ENCODE measurements at places on chromosomes 1 and 21. TPM values are rescaled to one million over a fixed set of nuclear protein-coding genes. Genes with fewer than 3 reads are reported as not detected.

DNA sequence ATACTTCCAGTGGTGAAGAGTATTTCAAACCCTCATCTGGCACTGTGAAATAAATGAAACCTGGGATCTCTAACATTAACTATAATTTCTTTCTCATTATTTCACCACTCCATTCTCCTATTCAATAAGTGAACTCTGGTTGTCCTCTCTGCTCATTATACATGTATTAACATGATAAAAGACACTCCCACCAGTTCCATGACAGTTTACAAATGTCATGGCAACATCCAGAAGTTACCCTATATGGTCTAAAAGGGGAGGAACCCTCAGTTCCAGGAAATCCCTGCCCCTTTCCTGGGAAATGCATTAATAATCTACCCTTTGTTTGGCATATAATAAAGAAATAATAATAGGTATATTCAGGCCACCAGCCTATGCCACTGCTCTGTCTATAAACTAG lies 62.7 kb upstream of the BRINP3 start:
- no peak for DNase-seq
- H3K27me3 ChIP-seq: no peaks in the 10 kb centered on the region
- H3K4me3 ChIP-seq: no peak overlapping the region
- H3K36me3 ChIP-seq: no peaks in the 10 kb centered on the region

GRCh38 chr1:229340496-229340895 lies 2.4 kb downstream of the CCSAP start:
- peaks cover 6% of the 10 kb centered on the region for H3K36me3 ChIP-seq
- H3K27ac ChIP-seq: no peak overlapping the region
- peaks cover 6% of the 10 kb centered on the region for H3K27me3 ChIP-seq
- H3K4me1 ChIP-seq: peaks cover 45% of the 10 kb centered on the region

DNA sequence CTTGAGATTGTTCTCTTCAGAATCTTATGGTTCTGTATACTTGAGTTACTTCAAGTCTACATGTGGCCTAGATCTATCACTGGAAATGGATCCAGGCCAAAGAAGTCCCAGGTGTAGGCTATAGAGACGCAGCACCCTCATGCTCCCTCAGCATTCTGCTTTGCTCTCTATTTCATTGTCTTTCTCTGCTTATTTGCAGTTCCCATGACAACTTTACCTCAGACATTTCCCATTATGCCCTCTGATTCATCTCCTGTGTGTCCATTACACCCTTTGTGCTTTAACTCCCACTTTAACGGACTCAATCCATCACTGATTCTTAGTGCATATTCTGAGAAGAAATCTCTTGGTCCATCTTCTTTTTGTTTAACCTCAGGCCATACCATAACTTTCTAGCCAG lies 236.9 kb upstream of the NRIP1 start:
- no peaks in the 10 kb centered on the region for H3K27me3 ChIP-seq
- no peaks in the 10 kb centered on the region for H3K4me1 ChIP-seq
- H3K4me3 ChIP-seq: no peak overlapping the region
- no peak for DNase-seq
- H3K36me3 ChIP-seq: no peaks in the 10 kb centered on the region

- no peak overlapping the region for H3K27ac ChIP-seq
- H3K36me3 ChIP-seq: no peaks in the 10 kb centered on the region
- DNase-seq: peak; percentile 47
- H3K4me3 ChIP-seq: no peak overlapping the region
Measured at GRCh38 chr1:177567393-177567792, 396.6 kb downstream of the BRINP2 start.

GRCh38 chr1:27634985-27635367 lies at the start of gene FGR:
TSS of gene FGR (minus strand) at chr1:27635185. CDS start at chr1:27623916, 11,269 bp downstream.
- no peaks in the 10 kb centered on the region for H3K4me1 ChIP-seq
- peaks cover 10% of the 10 kb centered on the region for H3K27me3 ChIP-seq
- no peak within 1 kb of the TSS for H3K27ac ChIP-seq
- H3K36me3 ChIP-seq: no peaks in the 10 kb centered on the region

DNA sequence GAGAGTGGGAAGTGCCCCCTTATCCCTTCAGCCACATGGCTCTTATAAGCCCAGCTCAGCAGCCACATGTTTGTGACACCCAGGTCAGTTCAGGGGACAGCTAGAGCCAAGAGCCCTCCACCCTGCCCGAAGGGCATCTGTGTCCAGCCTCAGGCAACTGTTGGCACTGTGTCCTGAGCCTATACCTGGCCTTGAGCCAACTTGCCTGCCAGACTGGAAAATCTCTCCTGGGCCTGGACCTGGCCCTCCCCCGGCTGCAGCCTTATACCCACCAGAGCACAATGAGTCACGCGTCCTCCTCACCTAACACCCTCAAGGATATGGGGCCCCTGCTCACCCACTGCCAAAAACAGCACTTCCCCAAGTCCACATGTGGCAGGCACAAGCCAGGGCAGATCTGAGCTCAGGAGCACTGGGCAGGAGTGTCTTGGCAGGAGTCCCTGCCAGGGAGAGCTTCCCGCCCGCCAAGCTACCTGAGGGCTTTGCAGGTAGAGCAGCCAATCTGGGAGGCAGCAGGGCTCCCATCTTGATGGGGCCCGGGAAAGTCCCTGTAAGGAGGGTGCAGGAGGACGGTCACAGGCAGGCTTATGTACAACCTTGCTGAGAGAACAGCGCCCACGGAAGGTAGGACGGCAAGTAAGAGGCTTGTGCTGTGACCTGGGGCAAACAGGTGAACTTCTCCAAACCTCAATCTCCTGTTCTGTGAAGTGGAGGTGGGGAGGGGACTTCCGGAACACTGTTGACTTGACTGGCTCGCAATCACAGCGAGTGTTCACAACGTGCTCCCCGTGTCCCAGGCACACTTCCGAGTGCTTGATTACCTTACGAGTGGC lies 19.8 kb upstream of the HSPG2 start:
- H3K4me3 ChIP-seq: peak overlapping the region; percentile 63
- peak overlapping the region; percentile 83 for H3K27ac ChIP-seq
- H3K27me3 ChIP-seq: no peaks in the 10 kb centered on the region
- peaks cover 18% of the 10 kb centered on the region for H3K4me1 ChIP-seq

- no peak overlapping the region for H3K4me3 ChIP-seq
- peaks cover 55% of the 10 kb centered on the region for H3K27me3 ChIP-seq
- no peak overlapping the region for H3K27ac ChIP-seq
- peaks cover 12% of the 10 kb centered on the region for H3K4me1 ChIP-seq
Measured at GRCh38 chr21:45850181-45850580, 131.4 kb upstream of the COL6A1 start.

DNA sequence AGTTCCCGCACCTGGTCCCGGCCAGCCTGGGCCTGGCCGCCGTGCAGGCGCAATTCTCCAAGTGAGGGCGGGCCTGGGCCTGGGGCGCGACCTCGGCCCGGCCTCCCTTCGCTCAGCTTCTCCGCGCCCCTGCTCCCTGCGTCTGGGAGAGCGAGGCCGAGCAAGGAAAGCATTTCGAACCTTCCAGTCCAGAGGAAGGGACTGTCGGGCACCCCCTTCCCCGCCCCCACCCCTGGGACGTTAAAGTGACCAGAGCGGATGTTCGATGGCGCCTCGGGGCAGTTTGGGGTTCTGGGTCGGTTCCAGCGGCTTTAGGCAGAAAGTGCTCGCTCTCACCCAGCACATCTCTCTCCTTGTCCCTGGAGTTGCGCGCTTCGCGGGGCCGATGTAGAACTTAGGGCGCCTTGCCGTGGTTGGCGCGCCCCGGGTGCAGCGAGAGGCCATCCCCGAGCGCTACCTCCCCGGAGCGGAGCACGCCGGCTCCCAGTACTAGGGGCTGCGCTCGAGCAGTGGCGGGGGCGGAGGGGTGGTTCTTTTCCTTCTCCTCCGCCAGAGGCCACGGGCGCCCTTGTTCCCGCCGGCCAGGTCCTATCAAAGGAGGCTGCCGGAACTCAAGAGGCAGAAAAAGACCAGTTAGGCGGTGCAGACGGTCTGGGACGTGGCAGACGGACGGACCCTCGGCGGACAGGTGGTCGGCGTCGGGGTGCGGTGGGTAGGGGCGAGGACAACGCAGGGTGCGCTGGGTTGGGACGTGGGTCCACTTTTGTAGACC lies 1.2 kb downstream of the OLIG1 start:
- H3K36me3 ChIP-seq: no peaks in the 10 kb centered on the region
- peak overlapping the region; percentile 49 for H3K4me3 ChIP-seq
- no peak for DNase-seq

GPR3 gene
- 0.65 TPM for total RNA-seq

HES4 gene
- total RNA-seq: 42.6 TPM

AHCYL1 gene
- total RNA-seq: 106 TPM

Data from MCF 10A (cell line).